ENCODE measurements at places on chromosomes 2 and 18. TPM values are rescaled to one million over a fixed set of nuclear protein-coding genes. Genes with fewer than 3 reads are reported as not detected.

Gene REG1B
- not detected for total RNA-seq

Gene STK25
- 216 TPM for total RNA-seq

Gene CPO
- total RNA-seq = not detected

Gene PDCL3
- total RNA-seq = 7.4 TPM

Gene CHRND
- total RNA-seq = 0.26 TPM
